ENCODE measurements at places on chromosomes 1 and 21.

GRCh38 chr1:1059494-1060280, 14.4 kb downstream of the RNF223 start:
- DNase-seq = peak; percentile 94

GRCh38 chr1:26019641-26020315, 1.8 kb upstream of the EXTL1 start:
- DNase-seq = no peak

DNA sequence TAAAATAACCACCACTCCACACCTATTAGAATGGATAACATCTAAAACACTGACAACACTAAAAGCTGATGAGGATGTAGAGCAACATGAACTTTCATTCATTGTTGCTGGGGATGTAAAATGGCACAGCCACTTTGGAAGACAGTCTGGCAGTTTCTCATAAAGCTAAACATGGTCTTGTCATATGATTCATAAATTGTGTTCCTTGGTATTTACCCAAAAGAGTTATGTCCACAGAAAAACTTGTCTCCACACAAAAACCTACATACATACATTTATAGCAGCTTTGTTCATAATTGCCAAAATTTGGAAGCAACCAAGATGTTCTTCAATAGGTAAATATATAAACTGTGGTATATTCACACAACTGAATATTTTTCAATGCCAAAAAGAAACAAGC, 16.0 kb upstream of the XCL1 start:
- DNase-seq = no peak

DNA sequence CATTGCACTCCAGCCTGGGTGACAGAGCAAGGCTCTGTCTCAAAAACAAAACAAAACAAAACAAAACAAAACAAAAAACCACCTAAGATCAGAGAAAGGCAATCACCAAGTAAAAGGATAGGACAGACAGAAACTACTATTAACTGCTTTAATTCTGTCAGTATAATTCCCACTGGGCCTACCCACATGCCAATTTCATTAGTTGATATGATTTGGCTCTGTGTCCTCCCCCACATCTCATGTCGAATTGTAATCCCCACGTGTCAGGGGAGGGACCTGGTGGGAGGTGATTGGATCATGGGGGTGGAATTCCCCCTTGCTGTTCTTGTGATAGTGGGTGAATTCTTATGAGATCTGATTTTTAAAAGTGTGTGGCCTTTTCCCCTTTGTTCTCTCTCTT, 27.2 kb upstream of the CAPZB start:
- DNase-seq = no peak

DNA sequence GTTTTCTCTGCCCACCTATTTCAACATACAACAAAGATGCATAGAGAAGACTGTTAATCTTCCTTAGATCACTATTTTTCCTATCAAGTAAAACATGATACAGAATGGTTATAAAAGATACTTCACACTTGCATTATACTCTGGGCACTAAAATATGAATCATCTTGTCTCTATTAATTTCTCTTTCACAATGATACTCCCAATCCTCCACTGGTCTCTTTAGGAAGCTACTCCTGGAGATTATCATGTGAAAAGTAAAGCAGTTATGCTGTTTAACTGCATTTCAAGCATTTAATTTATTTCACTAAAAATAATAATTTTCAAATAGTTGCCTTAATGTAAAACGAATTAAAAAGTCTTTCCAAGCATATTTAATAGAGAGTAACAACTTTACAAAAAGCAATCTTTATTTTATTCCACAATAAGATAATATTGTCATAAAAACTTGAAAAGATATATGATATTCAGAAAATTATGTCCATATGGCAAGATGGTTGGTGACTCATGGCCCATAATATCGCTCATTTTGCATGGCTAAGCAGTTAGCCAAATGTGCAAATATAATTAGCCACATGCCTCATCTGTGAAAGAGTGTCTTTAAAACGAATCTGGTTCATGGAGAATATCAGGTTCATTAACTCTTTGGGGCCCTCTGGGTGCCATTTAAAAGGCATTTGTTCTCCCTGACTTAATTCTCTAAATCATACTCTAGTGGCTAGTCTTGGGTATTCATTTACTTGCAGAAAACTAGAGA, 1569.0 kb upstream of the B3GALT2 start:
- DNase-seq = no peak

- no peak for DNase-seq
These were observed 4.2 kb downstream of the TTC39A start for GRCh38 chr1:51325878-51326755.

GRCh38 chr21:36423771-36424433, 38.7 kb downstream of the CHAF1B start:
- peak; percentile 78 for DNase-seq

- no peak for DNase-seq
These were observed 648.8 kb downstream of the NPHP4 start for GRCh38 chr1:5343256-5344020.

GRCh38 chr21:35838987-35839763, 221.2 kb downstream of the SETD4 start:
- DNase-seq = no peak

DNA sequence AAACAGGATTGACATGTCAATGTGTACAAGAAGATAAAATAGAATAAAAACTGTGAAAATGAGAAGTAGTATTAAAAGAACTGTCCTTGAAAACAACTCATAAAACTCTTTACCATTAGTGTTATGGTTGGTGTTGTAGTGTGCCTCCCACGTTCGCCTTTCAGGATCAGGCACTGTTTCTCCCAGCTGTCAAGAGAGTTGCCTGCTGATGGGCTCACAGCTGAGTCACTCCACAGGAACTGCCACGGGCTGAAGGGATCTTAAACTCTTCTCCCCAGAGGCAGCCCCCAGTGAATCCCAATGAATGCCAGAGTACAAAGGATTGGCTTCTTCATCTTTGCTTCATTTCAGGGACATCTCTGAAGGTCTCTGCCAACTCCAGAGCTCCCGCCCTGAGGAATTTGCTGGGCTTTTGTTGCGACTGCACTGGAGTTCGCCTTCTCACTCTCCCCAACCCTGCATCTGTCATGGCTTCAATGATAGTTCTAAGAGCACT, 119.6 kb downstream of the ADGRL2 start:
- DNase-seq = no peak

- DNase-seq = no peak
These were observed 98.3 kb downstream of the ABCA4 start for GRCh38 chr1:94022471-94023189.

GRCh38 chr1:109114342-109114674, 393 bp downstream of the ELAPOR1 start:
- no peak for DNase-seq

- no peak for DNase-seq
These were observed at the start of gene ACTRT2 for GRCh38 chr1:3021233-3021671. ACTRT2 (plus strand) TSS chr1:3021467; CDS start chr1:3021687, 220 bp downstream.

GRCh38 chr1:59295618-59296017, 1.3 kb upstream of the FGGY start:
- DNase-seq = no peak

- no peak for DNase-seq
These were observed 58.4 kb upstream of the PARP1 start for GRCh38 chr1:226466296-226466695.

- no peak for DNase-seq
These were observed 323.3 kb downstream of the ASTN1 start for GRCh38 chr1:176841238-176841637.

Measured in hematopoietic multipotent progenitor cell treated with erythropoietin and hydrocortisone succinate and interleukin-3 and kit ligand, for 4 days (in vitro differentiated cells).